ENCODE measurements at places on chromosomes 2 and 18. TPM values are rescaled to one million over a fixed set of nuclear protein-coding genes. Genes with fewer than 3 reads are reported as not detected.

Gene RAX
- total RNA-seq: not detected

Gene FN1
- 0.11 TPM for total RNA-seq

Gene TCF23
- not detected for total RNA-seq

Gene RFTN2
- total RNA-seq: not detected

Gene MEP1B
- not detected for total RNA-seq

Gene TBR1
- not detected for total RNA-seq

Gene ROCK1
- total RNA-seq: 45.6 TPM

Gene ALK
- total RNA-seq: not detected

Gene SPATA3
- total RNA-seq: 0.76 TPM

Gene LYPD6B
- not detected for total RNA-seq

DNA sequence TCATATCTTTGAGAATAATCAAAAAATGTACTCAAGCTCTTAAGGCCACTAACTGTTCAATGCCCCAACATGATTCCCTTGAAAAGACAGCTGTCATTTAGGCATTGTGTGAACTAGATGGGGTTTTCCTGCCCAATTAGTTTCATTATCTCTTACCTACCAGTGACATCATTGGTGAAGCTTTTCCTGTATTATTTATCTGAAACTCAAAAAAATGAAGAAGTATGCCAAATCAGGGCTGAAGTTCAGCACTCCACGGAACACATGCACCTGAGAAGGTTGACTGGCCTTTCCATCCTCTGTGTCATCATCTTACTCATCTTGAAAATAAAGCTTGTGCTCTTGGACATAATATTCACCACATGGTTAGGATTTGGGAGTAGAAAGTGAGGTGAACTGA, 126.4 kb downstream of the TXNL1 start:
- peaks cover 2% of the 10 kb centered on the region for H3K27me3 ChIP-seq
- DNase-seq: no peak
- no peak overlapping the region for H3K4me3 ChIP-seq
- H3K4me1 ChIP-seq: no peaks in the 10 kb centered on the region
- no peaks in the 10 kb centered on the region for H3K36me3 ChIP-seq
- no peak overlapping the region for H3K27ac ChIP-seq

- H3K27me3 ChIP-seq: no peaks in the 10 kb centered on the region
- H3K27ac ChIP-seq: no peak overlapping the region
- no peak overlapping the region for H3K4me3 ChIP-seq
- no peaks in the 10 kb centered on the region for H3K4me1 ChIP-seq
- H3K36me3 ChIP-seq: peaks cover 7% of the 10 kb centered on the region
- no peak for DNase-seq
These were observed 43.2 kb upstream of the ZC3H15 start for GRCh38 chr2:186442885-186443284.

GRCh38 chr2:145724311-145724898, 1204.5 kb upstream of the ZEB2 start:
- no peak overlapping the region for H3K4me3 ChIP-seq
- H3K4me1 ChIP-seq: no peaks in the 10 kb centered on the region
- no peaks in the 10 kb centered on the region for H3K27me3 ChIP-seq
- H3K27ac ChIP-seq: no peak overlapping the region

DNA sequence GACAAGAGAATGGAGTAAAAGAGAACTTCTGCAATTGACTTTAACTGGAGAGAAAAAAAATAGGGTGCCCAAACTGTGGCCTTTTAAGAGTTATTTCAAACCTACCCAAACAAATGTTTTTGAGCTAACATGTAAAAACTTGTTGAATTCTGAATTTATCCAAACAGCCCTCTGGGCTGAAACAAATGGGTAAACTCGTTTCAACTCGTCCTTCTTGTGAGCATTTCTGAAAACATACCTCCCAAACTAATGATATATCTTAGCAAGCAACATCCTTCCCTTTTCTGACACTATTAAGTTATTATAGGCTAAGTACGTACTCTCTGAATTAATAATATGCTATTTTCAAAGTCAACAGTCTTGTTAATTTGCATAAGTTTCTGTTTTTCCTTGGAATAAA, 793.0 kb upstream of the ACVR2A start:
- H3K4me3 ChIP-seq: no peak overlapping the region
- H3K27ac ChIP-seq: no peak overlapping the region
- no peaks in the 10 kb centered on the region for H3K4me1 ChIP-seq
- H3K27me3 ChIP-seq: peaks cover 5% of the 10 kb centered on the region
- no peaks in the 10 kb centered on the region for H3K36me3 ChIP-seq
- no peak for DNase-seq

GRCh38 chr2:232699110-232699509, 2.0 kb downstream of the GIGYF2 start:
- peaks cover 39% of the 10 kb centered on the region for H3K36me3 ChIP-seq
- peak overlapping the region; percentile 88 for H3K27ac ChIP-seq
- H3K4me1 ChIP-seq: peaks cover 35% of the 10 kb centered on the region
- DNase-seq: no peak
- H3K4me3 ChIP-seq: peak overlapping the region; percentile 98

DNA sequence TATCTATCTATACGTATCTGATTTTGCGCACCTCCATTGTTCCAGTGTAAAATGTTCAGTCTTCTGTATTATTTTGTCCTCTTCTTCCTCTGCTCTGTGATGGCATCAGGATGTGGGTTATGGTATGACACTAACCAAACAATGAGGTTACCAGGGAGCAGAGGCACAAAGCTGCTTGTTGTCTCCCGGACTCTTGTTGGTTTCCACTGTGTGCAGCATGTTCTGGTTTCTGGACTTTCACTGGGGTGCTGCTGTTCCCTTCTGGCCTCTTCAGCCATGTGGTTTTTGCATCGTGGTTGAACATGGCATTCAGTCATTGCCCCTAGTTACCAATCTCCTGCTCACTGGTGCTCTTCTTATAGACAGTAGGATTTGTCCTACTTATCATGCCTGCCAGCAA, 665.9 kb downstream of the CBLN2 start:
- H3K27ac ChIP-seq: no peak overlapping the region
- DNase-seq: no peak
- no peaks in the 10 kb centered on the region for H3K4me1 ChIP-seq
- no peak overlapping the region for H3K4me3 ChIP-seq
- no peaks in the 10 kb centered on the region for H3K36me3 ChIP-seq

GRCh38 chr18:25921677-25922421, 168.6 kb downstream of the SS18 start:
- no peak overlapping the region for H3K27ac ChIP-seq
- peaks cover 5% of the 10 kb centered on the region for H3K27me3 ChIP-seq
- no peaks in the 10 kb centered on the region for H3K4me1 ChIP-seq
- H3K36me3 ChIP-seq: no peaks in the 10 kb centered on the region

DNA sequence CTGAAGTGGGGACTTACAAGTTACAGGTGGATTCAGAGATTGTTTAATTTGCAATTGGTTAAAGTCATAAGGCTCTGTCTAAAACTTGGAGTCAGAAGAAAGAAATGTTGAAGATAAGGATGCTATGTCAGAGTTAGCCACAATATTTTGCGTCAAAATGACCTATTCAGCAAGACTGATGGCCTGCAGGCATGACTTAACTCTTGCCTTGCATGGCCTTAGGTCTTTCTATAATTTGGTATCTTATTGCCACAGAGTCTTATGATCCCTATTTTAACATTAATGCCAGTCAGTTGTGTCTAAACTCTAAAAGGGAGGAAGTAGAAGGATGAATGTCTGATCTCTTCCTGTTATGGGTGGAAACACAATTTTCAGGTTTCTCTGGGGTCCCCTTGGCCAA, 5.2 kb upstream of the COMMD1 start:
- H3K4me3 ChIP-seq: no peak overlapping the region
- H3K27ac ChIP-seq: no peak overlapping the region
- no peaks in the 10 kb centered on the region for H3K36me3 ChIP-seq
- H3K4me1 ChIP-seq: peaks cover 3% of the 10 kb centered on the region

- no peaks in the 10 kb centered on the region for H3K4me1 ChIP-seq
- no peaks in the 10 kb centered on the region for H3K36me3 ChIP-seq
- no peak overlapping the region for H3K4me3 ChIP-seq
- no peak overlapping the region for H3K27ac ChIP-seq
- peak; percentile 33 for DNase-seq
These were observed 207.2 kb downstream of the SLC8A1 start for GRCh38 chr2:40244675-40245074.

- no peak overlapping the region for H3K4me3 ChIP-seq
- H3K4me1 ChIP-seq: no peaks in the 10 kb centered on the region
- DNase-seq: no peak
- no peak overlapping the region for H3K27ac ChIP-seq
- no peaks in the 10 kb centered on the region for H3K27me3 ChIP-seq
These were observed 215.6 kb upstream of the NABP1 start for GRCh38 chr2:191462370-191462769.

GRCh38 chr18:7598167-7599047, 31.3 kb downstream of the PTPRM start:
- H3K36me3 ChIP-seq: no peaks in the 10 kb centered on the region
- no peak overlapping the region for H3K4me3 ChIP-seq
- DNase-seq: no peak
- no peaks in the 10 kb centered on the region for H3K4me1 ChIP-seq
- H3K27ac ChIP-seq: no peak overlapping the region

- H3K4me3 ChIP-seq: no peak overlapping the region
- H3K36me3 ChIP-seq: no peaks in the 10 kb centered on the region
- H3K27me3 ChIP-seq: peaks cover 2% of the 10 kb centered on the region
- no peaks in the 10 kb centered on the region for H3K4me1 ChIP-seq
- DNase-seq: no peak
These were observed 1.4 kb downstream of the MYO7B start for GRCh38 chr2:127536707-127537541.
